ENCODE measurements at places on chromosomes 13 and 19.
A peak's percentile ranks its signal among the peaks of the same experiment; 100 is the strongest.

DNA sequence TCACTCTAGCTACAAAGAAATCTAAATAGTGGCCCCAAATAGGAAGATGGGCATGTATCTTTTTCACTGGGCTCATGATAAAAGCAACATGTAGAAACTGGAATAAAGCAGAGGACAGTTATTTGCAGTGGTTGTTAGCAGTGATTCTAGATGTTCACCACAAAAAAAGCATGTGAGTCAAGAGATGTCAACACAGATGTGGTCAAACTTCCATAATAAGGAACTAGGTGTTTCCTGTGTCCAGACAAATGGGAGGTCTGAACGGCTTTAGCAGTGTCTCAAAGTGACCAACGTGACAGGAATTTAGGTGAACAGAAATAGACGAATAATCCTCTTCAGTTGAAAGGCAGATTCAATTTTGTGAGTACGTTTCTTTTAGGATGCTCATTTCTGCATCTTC, 162.7 kb downstream of the TBC1D4 start:
- no peak for DNase-seq

DNA sequence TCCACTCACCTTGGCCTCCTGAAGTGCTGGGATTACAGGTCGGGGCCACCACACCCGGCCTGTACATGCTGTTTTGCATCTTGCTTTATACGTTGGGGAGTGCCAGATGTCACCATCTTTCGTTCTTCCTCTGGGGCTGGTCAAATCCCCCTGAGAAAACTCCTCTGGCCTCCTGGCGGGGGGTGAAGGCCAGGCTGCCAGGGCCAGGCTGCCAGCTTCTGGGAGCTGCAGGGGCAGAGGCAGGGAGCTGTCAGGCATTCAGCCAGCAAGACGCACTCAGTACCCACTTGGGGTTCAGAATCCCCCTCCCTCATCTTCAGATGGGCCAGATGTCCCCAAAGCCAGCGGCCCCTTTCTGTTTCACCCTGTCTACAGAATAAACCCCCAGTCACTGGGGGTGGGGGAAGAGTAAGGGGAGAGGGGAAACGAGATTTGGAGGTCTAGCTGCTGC, 16.1 kb downstream of the ZSWIM9 start:
- no peak for DNase-seq

- no peak for DNase-seq
These were observed 85.5 kb upstream of the FGF14 start for GRCh38 chr13:102487330-102487729.

DNA sequence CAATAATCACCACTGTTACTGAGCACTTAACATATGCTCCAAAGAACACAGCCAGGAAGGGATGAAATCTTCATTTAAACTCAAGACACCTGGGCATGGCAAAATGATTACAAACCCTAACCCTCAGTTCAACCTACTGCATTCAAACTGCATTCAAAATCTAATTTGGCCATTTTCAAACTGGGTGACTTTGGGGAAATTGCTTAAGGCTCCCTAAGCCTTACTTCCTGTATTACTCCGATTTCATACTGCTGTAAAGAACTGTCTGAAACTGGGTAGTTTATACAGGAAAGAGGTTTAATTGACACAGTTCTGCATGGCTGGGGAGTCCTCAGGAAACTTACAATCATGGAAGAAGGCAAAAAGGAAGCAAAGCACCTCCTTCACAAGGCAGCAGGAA, 50.4 kb downstream of the CBY2 start:
- DNase-seq = no peak

DNA sequence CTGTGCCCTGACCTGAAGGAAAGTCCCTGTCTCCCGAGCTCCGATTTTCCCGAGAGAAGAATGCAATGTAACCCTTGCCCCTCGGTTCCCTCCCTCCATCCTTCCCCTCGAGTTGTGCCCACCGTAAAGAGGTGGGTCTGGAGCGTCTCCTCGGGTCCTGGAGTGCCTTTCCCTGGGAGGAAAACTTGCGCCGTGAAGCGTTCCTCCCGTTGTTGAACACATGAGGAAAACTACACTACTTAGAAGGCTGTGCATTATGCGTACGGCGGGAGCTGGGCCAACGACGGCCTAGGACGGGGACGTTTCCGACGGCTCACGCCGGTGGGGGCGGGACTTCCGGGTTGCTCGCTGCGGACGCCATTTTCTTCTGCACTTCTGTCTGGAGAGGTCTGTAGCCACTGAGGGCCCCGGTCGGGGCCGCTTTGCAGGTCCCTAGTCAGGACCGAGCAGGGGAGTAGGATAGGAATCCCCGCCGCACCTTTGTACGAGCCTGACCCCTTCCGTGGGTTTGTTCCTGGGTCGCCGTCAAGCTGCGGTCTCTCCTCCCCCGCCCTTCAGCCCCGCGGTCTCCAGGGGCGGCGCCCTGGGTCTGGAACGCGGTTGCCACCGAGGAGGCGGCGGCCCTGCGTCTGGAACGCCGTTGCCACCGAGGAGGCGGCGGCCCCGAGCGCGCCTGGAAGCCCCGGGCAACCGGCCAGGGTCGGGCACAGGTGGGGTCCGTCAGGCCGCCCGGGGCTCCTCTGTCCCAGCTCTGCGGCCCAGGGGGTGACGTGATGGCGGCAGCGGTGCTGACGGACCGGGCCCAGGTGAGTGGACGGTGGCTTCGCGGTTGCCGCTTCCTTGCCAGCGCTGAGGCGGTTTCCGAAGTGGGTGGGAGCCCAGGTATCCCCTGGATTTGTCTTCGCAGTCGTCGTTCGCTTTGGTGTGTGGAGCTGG, at the start of gene ZNF264:
ZNF264 (plus strand) TSS at position 360 of the 936 bp plus-strand sequence; CDS start at position 774, 414 bp downstream.
- peak; percentile 87 for DNase-seq

- DNase-seq = no peak
These were observed 5.9 kb upstream of the TMEM255B start for GRCh38 chr13:113753171-113753570.

GRCh38 chr13:103878891-103879605, 812.8 kb upstream of the SLC10A2 start:
- no peak for DNase-seq

DNA sequence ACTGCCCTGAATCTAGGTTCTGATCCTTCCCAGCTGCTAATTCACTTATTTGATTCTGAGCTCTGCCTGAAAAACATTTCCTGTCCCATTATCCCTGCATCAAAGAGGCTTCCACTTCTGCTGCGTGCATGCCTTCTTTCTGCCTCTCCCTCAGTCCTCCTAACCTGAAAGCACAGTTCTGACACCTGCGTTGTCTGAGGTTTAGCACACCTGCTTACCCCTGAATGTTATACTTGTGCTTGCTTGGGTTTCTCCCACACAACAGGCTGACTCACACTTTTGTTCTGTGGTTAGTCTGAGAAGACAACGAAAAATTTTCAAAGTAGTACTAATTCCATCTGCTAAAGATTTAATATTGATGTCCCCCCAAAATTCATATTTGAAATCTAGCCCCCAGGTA, 3.1 kb upstream of the SOHLH2 start:
- DNase-seq = no peak
